Heart left ventricle (tissue), 16 donors: ENCODE measurements at places on chromosomes 5 and 9. TPM values are rescaled to one million over a fixed set of nuclear protein-coding genes. Genes with fewer than 3 reads are reported as not detected.

The REEP2 gene
- total RNA-seq, result 5.4 TPM

The C9 gene
- not detected for total RNA-seq

GRCh38 chr5:126368239-126368812 is 54.9 kb upstream of the GRAMD2B start:
- DNase-seq, result no peak
- H3K4me1 ChIP-seq, result no peaks in the 10 kb centered on the region
- H3K4me3 ChIP-seq, result no peak overlapping the region
- no peak overlapping the region for H3K27ac ChIP-seq
- H3K36me3 ChIP-seq, result no peaks in the 10 kb centered on the region

GRCh38 chr9:76999261-76999660 is 20.2 kb upstream of the FOXB2 start:
- no peak for DNase-seq
- no peak overlapping the region for H3K27ac ChIP-seq
- no peaks in the 10 kb centered on the region for H3K27me3 ChIP-seq
- no peaks in the 10 kb centered on the region for H3K36me3 ChIP-seq

DNA sequence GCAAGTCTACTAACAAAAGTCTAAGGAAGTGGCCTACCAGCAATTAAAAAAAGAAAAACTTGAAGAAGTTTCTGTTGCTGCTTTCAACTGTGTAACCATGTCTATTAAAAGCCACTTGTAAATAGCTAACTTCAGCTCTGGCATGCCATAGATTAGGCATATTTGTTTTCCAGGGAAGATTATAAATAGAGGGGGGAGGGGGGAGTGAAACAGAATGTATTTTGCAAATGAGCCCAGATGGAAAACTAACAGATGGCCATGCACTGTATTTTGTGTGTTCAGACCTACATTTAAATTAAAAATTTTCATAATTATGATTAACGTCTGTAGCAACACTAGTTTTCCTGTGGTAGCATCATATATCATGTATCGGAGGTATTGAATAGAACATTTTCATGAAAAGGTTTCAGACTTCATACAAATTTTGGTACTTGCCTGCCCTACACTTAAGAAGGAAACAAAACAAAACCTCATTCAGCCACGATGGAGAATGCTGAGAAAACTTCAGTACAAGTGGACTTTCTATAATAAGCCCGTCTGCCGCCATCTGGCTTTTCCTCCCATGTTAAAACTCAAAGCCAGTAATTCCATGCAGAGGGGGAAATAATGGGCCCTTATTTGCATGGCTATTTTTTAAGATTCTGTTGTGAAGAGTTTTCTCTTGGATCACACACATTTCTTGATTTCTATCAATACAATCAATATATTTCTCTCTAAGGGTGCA is 220.4 kb upstream of the SMARCA2 start:
- H3K4me3 ChIP-seq, result no peak overlapping the region
- H3K27me3 ChIP-seq, result no peaks in the 10 kb centered on the region
- no peaks in the 10 kb centered on the region for H3K36me3 ChIP-seq
- H3K4me1 ChIP-seq, result no peaks in the 10 kb centered on the region
- DNase-seq, result no peak
- H3K27ac ChIP-seq, result no peak overlapping the region

- H3K27me3 ChIP-seq, result no peaks in the 10 kb centered on the region
- H3K4me1 ChIP-seq, result peaks cover 14% of the 10 kb centered on the region
- no peak for DNase-seq
- H3K4me3 ChIP-seq, result no peak overlapping the region
- no peaks in the 10 kb centered on the region for H3K36me3 ChIP-seq
These were observed 10.3 kb upstream of the CD180 start for GRCh38 chr5:67206929-67207328.
